ENCODE measurements at places on chromosomes 1 and 21. TPM values are rescaled to one million over a fixed set of nuclear protein-coding genes. Genes with fewer than 3 reads are reported as not detected.

The C1orf141 gene
- not detected for total RNA-seq

- H3K27ac ChIP-seq: no peak overlapping the region
- peaks cover 2% of the 10 kb centered on the region for H3K4me1 ChIP-seq
- H3K4me3 ChIP-seq: no peak overlapping the region
- H3K36me3 ChIP-seq: peaks cover 3% of the 10 kb centered on the region
- H3K27me3 ChIP-seq: no peaks in the 10 kb centered on the region
Observed at GRCh38 chr21:31671931-31672330, 12.4 kb downstream of the SOD1 start.

- no peaks in the 10 kb centered on the region for H3K27me3 ChIP-seq
- no peaks in the 10 kb centered on the region for H3K4me1 ChIP-seq
- no peak overlapping the region for H3K4me3 ChIP-seq
Observed at GRCh38 chr1:162470216-162470615, 27.4 kb upstream of the UHMK1 start.

DNA sequence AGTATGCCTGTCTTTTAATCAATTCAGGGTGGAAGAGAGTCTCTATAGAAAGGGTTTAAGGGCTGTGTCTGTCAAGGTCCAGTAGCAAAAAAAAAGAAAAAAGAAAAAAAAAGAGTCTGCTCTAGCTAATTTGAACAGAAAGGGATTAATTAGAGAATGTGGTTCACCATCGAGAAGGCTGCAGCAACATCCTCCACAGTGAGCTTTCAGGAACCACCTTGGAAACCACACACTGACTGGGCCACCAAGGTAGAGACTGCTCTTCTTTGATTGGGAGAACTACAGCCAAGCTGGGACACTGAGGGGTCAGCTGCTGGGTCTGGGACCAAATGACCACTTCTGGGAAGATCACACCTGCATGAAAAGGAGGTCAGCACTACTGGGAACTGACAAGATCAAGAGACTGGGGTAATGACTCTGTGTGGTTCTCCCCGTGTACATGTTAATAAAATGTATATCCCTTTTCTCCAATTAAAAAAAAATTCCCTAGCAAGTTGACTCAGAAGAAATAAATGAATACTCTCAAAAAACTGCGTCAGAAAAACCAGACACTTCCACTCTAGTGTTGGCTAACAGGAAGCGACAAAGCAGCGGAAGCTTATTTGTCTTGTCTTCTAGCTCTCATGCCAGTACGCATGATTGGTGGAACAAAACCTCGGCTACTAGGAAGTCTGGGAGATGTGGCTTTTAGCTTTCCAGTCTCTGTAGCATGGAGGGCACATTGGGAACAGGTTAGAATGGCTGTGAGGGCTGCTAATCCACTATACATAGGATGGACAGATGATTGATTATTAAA lies 60.0 kb upstream of the IVNS1ABP start:
- no peak overlapping the region for H3K27ac ChIP-seq
- DNase-seq: no peak
- no peaks in the 10 kb centered on the region for H3K36me3 ChIP-seq
- no peak overlapping the region for H3K4me3 ChIP-seq

Data from GM12878 (cell line).